ENCODE measurements at places on chromosomes 5 and 9.

GRCh38 chr5:131262953-131263541 lies 806 bp upstream of the CDC42SE2 start:
- no peak for DNase-seq

GRCh38 chr9:38090170-38090569 lies 21.1 kb upstream of the SHB start:
- DNase-seq: no peak

GRCh38 chr5:83787631-83788030 lies 67.0 kb upstream of the HAPLN1 start:
- no peak for DNase-seq

- no peak for DNase-seq
These were observed 18.9 kb downstream of the RPS23 start for GRCh38 chr5:82259172-82259800.

DNA sequence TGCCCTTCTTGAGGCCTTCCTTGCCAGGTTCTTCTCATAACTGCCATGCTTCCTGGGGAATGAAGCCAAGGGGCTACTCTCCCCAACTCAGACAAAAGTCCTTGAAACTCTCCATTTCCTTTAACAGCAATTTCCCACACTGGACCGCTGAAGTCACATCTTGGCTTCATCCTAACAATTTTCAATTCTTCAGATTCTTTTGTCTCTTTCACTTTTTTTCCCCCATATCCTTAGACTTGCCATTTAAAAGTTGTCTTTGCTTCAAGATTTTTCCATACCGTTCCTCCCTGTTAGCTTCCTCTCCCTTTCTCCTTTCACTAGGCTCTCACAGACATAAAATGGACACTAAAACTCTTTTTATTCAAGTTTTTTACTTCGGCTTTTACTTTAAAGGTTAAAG lies 93.1 kb upstream of the ITGA1 start:
- no peak for DNase-seq

GRCh38 chr9:88782931-88783710 lies 208.1 kb upstream of the S1PR3 start:
- no peak for DNase-seq
